ENCODE measurements at places on chromosomes 4 and X. TPM values are rescaled to one million over a fixed set of nuclear protein-coding genes. Genes with fewer than 3 reads are reported as not detected.

- DNase-seq: peak; percentile 53
Measured at GRCh38 chrX:13397878-13398818, 78.3 kb upstream of the ATXN3L start.

GRCh38 chr4:112847781-112848180 lies 201.7 kb upstream of the ANK2 start:
- no peak for DNase-seq

DNA sequence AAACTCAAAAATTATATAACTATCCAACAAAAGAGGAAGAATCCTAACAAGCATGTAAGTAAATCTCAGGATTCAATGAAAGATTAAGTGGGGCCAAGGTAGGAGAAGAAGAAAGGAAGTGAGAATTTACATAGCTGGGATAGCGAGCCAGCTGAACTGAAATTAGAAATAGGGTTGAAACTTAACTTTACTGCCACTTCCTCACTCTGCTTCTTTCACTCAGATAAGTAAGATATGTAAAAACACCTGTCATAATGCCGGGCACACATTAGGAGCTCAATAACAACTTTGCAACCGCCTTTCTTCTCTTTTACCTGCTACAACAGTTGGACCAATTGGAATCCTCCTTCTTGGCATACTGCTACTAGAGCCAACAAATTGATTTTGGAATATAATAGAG lies 129.4 kb downstream of the CNKSR2 start:
- DNase-seq: no peak

GRCh38 chrX:27444093-27444908 lies 18.8 kb downstream of the PPP4R3C start:
- no peak for DNase-seq

The BTK gene
- 0.27 TPM for polyA plus RNA-seq

- no peak for DNase-seq
Measured at GRCh38 chr4:128601991-128602695, 207.4 kb upstream of the JADE1 start.

GRCh38 chrX:140157611-140158010 lies 192.3 kb upstream of the CXorf66 start:
- DNase-seq: no peak

DNA sequence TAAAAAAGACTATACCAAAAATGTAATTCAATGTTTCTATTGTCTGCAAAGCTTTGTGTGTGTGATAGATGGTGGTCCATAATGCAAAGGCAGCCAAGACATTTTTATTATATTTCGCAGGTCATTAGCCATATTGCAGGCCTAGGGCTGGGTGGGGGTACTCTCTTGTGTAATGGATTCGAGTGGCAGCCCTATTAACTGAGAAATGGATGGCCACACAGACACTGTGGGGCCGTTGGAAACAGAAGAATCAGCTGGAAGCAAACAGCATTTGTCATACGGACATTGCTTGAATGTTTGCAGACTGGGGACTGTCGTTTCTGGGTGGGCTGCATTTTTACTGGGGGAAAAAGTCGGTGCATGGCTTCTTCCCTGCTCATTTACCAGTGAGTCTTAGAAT lies 101.4 kb downstream of the GPR143 start:
- no peak for DNase-seq

DNA sequence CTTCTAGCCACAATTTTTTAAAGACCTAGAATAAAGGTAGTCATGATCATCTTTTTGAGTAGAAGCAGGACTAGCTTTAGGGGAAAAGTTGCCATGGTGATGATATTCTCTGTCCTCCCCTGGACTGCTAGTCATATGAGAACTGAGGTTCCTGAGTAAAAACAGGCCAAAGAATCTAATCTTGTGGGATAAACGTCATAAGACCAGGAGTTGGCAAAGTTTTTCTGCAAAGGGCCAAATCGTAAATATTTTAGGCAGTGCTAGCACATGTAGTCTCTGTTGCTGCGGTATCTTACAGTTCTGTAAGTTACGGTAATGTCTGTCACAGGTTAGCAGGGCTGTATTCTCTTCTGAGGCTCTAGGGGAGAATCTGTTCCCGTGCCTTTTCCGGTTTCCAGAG lies 3.4 kb downstream of the PRPS2 start:
- no peak for DNase-seq

DNA sequence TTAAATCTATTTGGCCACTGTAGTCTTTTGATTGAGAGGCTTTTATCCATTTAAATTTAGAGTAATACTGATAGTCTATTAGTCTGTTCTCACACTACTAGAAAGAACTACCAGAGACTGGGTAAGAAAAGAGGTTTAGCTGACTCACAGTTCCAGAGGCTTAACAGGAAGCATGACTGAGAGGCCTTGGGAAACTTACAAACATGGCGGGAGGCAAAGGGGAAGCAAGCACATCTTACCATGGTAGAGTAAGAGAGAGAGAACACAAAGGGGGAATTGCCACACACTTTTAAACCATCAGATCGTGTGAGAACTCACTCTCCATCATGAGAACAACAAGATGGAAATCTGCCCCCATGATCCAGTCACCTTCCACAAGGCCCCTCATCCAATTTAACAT lies 410.9 kb downstream of the PDGFC start:
- no peak for DNase-seq

DNA sequence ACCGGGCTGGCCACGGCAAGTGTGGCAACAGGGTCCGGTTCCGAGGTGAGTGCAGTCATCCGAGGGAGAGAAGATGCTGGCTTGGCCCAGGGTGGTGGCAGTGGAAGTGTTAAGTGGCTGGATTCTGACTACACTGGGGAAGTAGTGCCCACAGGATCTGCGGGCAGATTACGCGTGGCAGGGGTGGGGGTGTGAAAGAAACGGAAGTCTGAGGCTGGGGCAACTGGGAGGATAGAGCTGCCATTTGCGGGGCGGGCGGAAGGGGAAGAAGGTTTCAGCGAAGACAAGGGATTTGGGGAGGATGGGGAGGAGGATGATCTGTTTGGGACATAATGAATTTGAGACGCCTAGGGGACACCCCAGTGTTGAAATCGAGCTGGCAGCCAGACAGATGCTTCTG lies 5.3 kb downstream of the RS1 start:
- no peak for DNase-seq

DNA sequence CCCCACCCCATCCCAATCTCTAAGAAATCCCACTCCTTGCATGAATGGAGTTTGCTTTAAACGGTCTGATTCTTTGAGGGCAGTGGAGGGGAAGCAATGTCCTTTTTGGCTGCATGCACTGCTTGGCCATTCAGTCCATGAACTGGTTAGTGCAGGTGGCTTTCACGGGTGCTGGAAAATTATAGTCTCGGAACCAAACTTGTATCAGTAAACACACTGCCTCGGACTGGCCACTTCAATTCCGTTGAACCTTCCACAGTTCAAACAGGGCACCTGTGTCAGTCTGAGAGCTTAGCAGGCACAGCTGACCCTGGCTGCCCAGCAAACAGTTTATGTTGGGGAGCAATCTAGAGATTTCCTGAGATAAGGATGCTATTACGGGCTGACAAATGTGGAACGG lies 255.6 kb downstream of the DHX15 start:
- no peak for DNase-seq

GRCh38 chr4:176558661-176559060 lies 234.1 kb downstream of the VEGFC start:
- DNase-seq: no peak

DNA sequence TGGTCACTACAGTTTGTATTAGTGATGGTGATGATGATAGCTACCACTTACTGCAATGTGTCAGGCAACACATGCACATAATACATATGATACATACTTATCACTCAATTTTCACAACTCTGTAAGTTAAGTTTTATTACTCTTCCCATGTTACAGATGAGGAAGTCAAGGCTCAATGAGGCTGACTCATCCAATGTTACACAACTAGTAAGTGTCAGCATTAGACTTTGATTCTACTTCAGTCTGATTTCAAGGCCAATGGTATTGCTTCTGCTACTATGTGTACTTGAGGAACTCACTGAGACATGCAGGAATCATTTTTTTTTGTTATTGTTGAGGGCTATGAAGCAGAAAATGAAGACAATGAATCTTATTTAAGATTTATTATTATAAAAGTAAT lies 96.4 kb upstream of the TRPC5OS start:
- no peak for DNase-seq

GRCh38 chrX:130827648-130828047 lies 75.4 kb downstream of the ENOX2 start:
- no peak for DNase-seq

DNA sequence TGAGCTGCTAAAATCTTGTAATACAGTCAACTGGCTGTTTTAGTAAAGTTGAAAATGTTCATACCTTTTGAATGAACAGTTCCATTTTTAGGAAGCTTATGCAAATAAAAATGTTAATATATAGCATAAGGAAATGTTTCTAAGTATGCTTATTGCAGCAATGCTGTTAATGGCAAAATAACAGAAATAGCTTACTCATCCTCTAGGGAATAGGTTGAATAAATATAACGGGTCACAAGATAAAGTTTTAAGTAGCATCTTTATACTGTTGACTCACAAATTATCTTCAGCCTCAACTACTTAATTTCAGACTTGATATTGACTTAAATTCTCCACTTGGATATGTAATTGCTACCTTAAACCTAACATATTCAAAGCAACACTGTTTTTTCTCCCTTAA lies 27.7 kb downstream of the HERC3 start:
- DNase-seq: no peak

GRCh38 chrX:69152417-69152841 lies 12.8 kb downstream of the PJA1 start:
- peak; percentile 39 for DNase-seq

The SPANXC gene
- polyA plus RNA-seq: not detected

DNA sequence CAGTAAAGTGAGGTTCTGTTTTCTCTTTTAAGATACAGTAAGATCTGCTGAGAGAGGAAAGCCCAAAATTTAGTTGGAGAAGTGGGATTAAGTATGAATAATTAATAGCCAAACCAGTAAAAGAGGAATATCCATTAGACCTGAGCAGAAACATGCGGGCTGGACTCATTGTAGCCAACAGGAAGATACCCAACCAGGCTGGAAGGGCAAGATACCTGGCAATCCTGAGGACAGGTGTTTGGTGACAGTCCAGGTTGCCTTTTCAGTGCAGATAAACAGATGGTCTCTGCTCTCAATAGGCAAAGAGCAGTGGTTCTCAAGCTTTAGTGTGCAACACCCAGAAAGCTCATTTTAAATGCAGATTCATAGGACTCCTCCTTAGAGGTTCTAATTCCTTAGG lies 980.8 kb upstream of the GRID2 start:
- no peak for DNase-seq

GRCh38 chr4:64588507-64588906 lies 179.3 kb upstream of the TECRL start:
- no peak for DNase-seq

- DNase-seq: no peak
Measured at GRCh38 chr4:154471032-154471431, 20.6 kb downstream of the DCHS2 start.

GRCh38 chr4:143438710-143439109 lies 74.8 kb upstream of the SMARCA5 start:
- DNase-seq: no peak

The HELT gene
- not detected for polyA plus RNA-seq

GRCh38 chrX:50680990-50681389 lies 133.0 kb downstream of the SHROOM4 start:
- no peak for DNase-seq

The FAAH2 gene
- polyA plus RNA-seq: 0.06 TPM

The IL2 gene
- polyA plus RNA-seq: not detected
